Calu3 (cell line): ENCODE measurements at places on chromosomes 13 and 19. TPM values are rescaled to one million over a fixed set of nuclear protein-coding genes. Genes with fewer than 3 reads are reported as not detected.

- no peaks in the 10 kb centered on the region for H3K36me3 ChIP-seq
- H3K27ac ChIP-seq = no peak overlapping the region
- no peaks in the 10 kb centered on the region for H3K27me3 ChIP-seq
- DNase-seq = no peak
- no peak overlapping the region for H3K4me3 ChIP-seq
These were observed 9.7 kb upstream of the DACH1 start for GRCh38 chr13:71876648-71877255.

DNA sequence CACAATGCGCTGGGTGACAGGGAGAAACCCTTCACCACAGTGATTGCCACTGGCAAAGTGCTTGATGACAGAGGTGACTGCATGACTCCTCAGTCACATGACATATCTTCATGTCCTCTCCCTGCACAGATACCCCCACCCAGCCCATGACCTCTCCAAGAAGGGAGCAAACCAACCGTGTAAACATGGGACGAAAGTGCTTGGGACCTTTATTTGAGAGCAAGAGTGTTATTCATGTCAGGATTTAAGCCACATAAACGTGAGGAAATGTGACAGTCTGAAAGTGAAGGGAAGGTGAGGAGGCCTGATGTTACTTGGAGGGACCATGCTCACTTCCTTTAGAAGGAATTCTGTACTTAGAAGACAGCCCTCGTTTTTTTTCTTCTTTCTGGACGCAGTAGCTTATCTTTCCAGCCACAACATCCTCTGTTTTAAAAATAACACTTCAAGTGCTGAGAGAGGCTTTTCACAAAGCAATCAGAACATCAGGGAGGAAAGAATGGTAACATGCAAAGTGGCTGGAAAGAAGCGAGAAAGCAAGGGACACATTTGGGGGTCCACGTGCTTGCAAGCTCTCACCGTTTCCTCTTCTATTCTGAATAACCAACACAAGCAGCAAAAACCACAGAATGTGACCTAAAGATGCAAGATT lies 35.6 kb downstream of the EPS15L1 start:
- H3K27ac ChIP-seq = no peak overlapping the region
- H3K27me3 ChIP-seq = no peaks in the 10 kb centered on the region
- H3K4me1 ChIP-seq = no peaks in the 10 kb centered on the region
- no peak overlapping the region for H3K4me3 ChIP-seq
- DNase-seq = no peak

- peaks cover 12% of the 10 kb centered on the region for H3K36me3 ChIP-seq
- H3K4me1 ChIP-seq = peaks cover 33% of the 10 kb centered on the region
- H3K4me3 ChIP-seq = no peak overlapping the region
- H3K27ac ChIP-seq = no peak overlapping the region
- no peaks in the 10 kb centered on the region for H3K27me3 ChIP-seq
- no peak for DNase-seq
These were observed 4.0 kb upstream of the ERFL start for GRCh38 chr19:41932259-41932719.

GRCh38 chr13:91709180-91709579 lies 310.8 kb downstream of the GPC5 start:
- no peaks in the 10 kb centered on the region for H3K36me3 ChIP-seq
- H3K4me1 ChIP-seq = no peaks in the 10 kb centered on the region
- H3K4me3 ChIP-seq = no peak overlapping the region
- H3K27me3 ChIP-seq = no peaks in the 10 kb centered on the region
- H3K27ac ChIP-seq = no peak overlapping the region
- no peak for DNase-seq

DNA sequence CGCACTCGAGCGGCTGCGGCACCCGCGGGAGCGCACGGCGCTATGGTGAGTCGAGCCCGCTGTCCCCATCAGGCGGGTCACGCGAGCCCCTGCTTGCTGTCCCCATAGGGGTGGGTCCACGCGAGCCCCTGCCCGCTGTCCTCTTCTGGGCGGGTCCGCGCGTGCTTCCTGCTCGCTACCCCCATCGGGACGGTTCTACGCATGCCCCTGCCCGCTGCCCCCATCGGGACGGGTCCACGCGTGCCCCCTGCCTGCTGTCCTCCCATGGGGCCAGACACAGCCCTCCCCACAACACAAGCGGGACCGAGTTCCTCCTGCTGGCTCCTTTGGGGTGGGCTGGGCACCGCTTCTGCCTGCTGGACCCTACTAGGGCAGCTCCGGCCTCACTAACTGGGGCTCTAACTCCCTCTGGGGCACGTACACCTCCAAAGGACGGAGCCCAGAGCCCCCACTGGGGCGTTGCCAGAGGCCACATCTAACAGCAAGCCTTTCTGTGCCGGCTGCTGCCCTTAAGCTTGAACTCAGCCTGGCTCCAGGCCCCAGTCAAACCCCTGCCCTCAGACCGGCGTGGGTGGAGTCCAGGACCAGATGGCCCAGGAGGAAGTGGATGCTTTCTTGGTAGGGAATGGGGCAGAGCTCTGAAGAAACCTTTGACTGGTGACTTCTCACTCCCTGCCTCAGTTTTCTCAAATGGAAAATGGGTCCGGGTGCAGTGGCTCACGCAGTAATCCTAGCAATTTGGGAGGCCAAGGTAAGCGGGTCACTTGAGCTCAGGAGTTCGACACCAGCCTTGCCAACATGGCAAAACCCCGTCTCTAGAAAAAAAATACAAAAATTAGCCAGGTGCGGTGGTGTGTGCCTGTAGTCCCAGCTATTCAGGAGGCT lies 722 bp downstream of the COLGALT1 start:
- H3K4me3 ChIP-seq = peak overlapping the region; percentile 81
- H3K27ac ChIP-seq = no peak overlapping the region
- DNase-seq = peak; percentile 52
- no peaks in the 10 kb centered on the region for H3K4me1 ChIP-seq

DNA sequence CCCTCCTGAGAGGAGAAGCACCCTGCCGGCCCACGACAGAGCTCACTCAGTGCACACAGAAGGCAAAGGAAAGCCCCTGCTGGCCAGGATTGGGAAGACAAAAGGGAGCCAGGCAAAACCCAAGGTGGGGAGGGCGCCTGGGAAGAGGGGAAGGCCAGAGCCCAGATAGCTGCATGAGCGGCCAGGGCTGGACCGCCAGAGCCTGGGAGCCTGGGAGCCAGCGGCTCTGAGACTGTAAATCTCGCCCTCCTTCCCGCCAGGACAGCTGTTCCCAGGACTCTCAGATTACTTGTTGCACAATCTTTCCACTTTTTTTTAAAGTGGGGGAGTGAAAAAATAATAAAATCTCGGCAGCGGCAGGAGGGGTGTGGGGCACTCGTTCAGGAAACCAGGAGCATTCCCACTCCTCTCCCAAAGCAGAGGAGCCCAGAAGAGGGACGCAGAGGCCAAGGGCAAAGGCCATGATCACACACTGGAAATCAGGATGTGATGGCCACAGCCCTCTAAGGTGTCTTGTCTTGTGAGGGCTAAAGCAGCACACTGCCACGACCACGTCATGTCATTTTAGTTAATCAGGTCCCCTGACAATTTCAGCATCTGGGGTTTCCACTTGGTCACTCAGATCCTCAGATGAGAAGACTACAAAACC lies 19.6 kb upstream of the EPHX3 start:
- peak; percentile 14 for DNase-seq
- peaks cover 45% of the 10 kb centered on the region for H3K36me3 ChIP-seq
- H3K4me1 ChIP-seq = peaks cover 14% of the 10 kb centered on the region

GRCh38 chr19:57978586-57979289 lies 4.4 kb upstream of the C19orf18 start:
- no peaks in the 10 kb centered on the region for H3K4me1 ChIP-seq
- no peak for DNase-seq
- no peak overlapping the region for H3K27ac ChIP-seq
- no peak overlapping the region for H3K4me3 ChIP-seq

The SHFL gene
- 37.3 and 61.5 TPM in 2 replicates for total RNA-seq

The BEST2 gene
- total RNA-seq = not detected in 2 replicates

The TLE6 gene
- total RNA-seq = 2.1 and 3.4 TPM in 2 replicates

The EHD2 gene
- 52.3 and 71.5 TPM in 2 replicates for total RNA-seq

The SIGLEC12 gene
- total RNA-seq = not detected in 2 replicates
